ENCODE measurements at places on chromosomes 4 and X. TPM values are rescaled to one million over a fixed set of nuclear protein-coding genes. Genes with fewer than 3 reads are reported as not detected.

DNA sequence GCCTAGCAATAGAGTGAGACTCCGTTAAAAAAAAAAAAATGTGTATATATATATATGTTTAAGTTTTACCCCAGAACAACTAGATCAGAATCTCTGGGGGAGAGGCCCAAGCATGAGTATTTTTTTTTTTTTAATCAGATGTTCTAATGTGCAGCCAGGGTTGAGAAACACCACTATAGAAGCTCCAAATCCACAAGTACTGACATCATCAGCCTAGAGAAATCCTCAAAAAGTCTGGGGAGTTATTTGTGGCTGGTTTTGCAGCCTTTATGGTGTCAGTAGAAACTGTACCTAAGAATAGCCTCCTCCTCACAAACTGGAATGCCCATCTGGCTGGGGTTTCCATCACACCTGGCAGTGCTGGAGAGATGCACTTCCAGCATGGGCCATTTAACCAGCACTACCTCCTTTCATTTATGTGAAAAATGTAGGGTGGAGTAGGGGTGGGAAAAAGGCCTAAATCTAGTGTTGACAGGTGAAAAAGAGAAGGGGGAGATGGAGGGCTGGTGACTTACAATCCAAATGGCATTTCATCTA, 93.5 kb downstream of the CBLL2 start:
- no peak overlapping the region for H3K4me3 ChIP-seq
- no peaks in the 10 kb centered on the region for H3K36me3 ChIP-seq
- no peaks in the 10 kb centered on the region for H3K4me1 ChIP-seq
- H3K27ac ChIP-seq = no peak overlapping the region

GRCh38 chr4:20124317-20125026, 127.2 kb upstream of the SLIT2 start:
- no peaks in the 10 kb centered on the region for H3K36me3 ChIP-seq
- no peak for DNase-seq
- no peaks in the 10 kb centered on the region for H3K4me1 ChIP-seq
- peaks cover 3% of the 10 kb centered on the region for H3K27me3 ChIP-seq

- no peak overlapping the region for H3K27ac ChIP-seq
- no peak for DNase-seq
- no peak overlapping the region for H3K4me3 ChIP-seq
Measured at GRCh38 chr4:9933956-9934355, 87.3 kb downstream of the SLC2A9 start.

- H3K36me3 ChIP-seq = no peaks in the 10 kb centered on the region
- no peak overlapping the region for H3K27ac ChIP-seq
- no peaks in the 10 kb centered on the region for H3K4me1 ChIP-seq
- no peak for DNase-seq
Measured at GRCh38 chr4:2306773-2307410, 45.0 kb upstream of the MXD4 start.

DNA sequence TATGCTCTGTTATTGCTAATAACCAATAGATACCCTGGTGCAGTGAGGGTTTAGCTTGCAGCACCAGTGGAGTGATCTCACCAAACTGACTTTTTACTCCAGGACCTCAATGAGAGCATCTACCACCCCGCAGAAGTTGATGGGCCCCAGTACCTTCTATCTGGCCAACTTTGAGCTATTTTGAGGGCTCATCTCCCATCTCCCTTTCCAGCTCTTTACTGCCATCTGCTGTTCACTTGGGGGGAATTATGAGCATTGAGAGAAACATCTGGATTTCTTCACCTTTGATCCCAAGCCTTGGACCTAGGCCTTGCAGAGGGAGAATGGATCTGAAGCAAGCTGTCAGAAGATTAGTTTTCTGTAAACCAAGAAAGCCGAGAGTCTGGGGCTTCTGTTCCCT, 143.6 kb downstream of the TMEM164 start:
- H3K4me1 ChIP-seq = no peaks in the 10 kb centered on the region
- no peak for DNase-seq
- H3K36me3 ChIP-seq = peaks cover 1% of the 10 kb centered on the region
- no peak overlapping the region for H3K27ac ChIP-seq

GRCh38 chrX:103688946-103689345, 2.4 kb upstream of the MORF4L2 start:
- no peaks in the 10 kb centered on the region for H3K27me3 ChIP-seq
- no peak for DNase-seq
- H3K27ac ChIP-seq = no peak overlapping the region
- H3K4me3 ChIP-seq = no peak overlapping the region

DNA sequence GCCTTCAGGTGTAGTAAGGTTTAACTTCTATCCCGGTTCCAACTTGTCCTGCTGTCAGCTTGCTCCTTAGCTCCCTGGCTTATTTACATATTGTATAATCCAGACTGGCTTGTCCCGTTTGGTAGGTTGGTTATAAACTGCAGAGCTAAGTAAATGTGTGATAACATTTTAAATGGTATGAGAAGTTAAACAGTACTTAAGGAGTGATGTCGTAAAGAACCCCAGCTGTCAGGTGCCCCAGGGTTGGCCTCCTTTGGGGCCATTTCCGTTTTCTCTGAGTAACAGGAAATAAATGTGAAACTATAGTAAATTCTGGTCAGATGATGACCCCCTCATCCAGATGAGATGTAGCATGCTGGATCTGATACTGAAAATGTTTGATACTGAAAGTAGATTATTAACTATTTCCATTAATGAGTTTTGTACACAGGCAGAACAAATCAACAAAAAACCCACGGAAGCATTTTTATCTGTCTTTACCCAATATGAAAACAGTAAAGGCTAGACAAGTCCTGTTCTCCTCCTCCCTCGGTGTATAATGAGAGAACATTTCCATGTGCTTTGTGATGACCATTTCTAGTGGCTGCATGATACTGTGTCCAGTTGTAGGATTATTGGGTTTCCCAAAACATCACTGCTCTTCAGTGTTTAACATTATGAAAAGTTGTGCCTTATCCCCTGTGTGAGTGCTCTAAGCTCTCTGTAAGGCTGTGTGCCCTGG, 22.4 kb downstream of the GAB1 start:
- H3K4me1 ChIP-seq = peaks cover 61% of the 10 kb centered on the region
- peak overlapping the region; percentile 80 for H3K27ac ChIP-seq
- no peak overlapping the region for H3K4me3 ChIP-seq
- H3K27me3 ChIP-seq = no peaks in the 10 kb centered on the region

DNA sequence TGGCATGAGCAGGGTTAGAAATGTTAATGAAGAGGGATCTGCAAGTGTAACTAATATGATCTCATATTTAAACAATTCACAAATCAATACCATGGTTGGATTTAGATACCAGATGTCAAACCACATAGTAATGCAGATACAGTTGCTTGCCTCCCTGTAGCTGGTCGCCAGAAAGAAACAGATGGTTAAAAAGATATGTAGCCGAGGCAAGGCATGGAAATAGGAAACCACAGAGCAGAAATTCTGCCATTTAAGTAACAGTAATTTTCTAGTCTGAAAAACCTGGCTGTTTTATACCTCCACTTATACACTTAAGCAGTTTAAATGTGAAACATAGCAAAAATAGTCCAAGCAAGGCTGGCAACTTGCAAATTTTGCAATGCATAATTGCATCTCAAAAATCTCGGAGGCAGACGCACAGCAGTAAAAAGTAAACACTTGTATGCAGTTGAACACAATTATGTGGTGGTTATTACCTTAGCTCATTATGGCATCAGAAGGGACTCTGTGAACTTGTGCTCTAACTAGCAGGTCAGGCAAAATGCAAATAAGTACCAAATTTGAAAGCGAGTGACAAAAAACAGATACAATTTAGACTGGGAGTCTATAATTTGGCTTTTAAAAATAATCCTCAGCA, 126.8 kb downstream of the NAA11 start:
- no peaks in the 10 kb centered on the region for H3K27me3 ChIP-seq
- H3K4me3 ChIP-seq = no peak overlapping the region
- DNase-seq = no peak

DNA sequence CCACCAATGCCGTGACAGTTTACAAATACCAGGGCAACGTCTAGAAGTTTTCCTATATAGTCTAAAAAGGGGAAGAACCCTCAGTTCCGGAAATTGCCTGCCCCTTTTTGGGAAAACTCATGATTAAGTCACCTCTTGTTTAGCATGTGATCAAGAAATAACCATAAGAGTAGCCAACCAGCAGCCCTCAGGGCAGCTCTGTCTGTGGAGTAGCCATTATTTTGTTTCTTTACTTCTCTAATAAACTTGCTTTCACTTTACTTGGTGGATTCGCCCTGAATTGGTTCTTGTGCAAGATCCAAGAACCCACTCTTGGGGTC, 20.0 kb upstream of the HOPX start:
- no peaks in the 10 kb centered on the region for H3K27me3 ChIP-seq
- no peak for DNase-seq
- H3K27ac ChIP-seq = no peak overlapping the region
- peaks cover 18% of the 10 kb centered on the region for H3K4me1 ChIP-seq
- H3K36me3 ChIP-seq = no peaks in the 10 kb centered on the region
- H3K4me3 ChIP-seq = no peak overlapping the region

DNA sequence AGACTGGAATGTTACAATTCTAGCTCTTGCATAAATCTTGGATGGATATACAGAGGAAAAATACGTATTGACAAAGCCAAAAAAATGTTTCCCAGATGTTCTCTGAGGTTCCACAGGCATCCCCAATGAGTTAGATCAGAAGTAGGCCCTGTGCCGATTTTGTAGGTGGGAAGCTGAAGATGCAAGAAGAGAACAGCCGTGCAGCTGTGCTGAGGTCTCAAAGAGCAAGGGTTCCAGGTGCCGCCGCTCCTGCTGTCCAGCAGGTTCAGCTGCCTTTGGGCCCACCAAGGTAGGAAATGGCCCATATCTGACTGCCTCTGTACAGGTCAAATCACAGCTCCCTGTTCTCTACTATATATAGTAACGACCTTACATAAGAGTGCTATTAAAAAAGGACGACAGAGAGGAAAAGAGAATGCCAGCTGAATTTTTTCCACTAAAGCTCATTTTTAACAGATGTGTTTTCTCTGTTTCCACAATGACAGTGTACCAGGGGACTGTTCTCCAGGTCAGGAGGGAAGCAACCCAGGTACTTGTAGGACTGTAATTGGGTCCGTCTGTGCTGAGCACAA, 155.6 kb downstream of the CBR4 start:
- H3K36me3 ChIP-seq = peaks cover 32% of the 10 kb centered on the region
- H3K4me3 ChIP-seq = no peak overlapping the region
- peaks cover 40% of the 10 kb centered on the region for H3K4me1 ChIP-seq
- no peaks in the 10 kb centered on the region for H3K27me3 ChIP-seq
- no peak for DNase-seq

DNA sequence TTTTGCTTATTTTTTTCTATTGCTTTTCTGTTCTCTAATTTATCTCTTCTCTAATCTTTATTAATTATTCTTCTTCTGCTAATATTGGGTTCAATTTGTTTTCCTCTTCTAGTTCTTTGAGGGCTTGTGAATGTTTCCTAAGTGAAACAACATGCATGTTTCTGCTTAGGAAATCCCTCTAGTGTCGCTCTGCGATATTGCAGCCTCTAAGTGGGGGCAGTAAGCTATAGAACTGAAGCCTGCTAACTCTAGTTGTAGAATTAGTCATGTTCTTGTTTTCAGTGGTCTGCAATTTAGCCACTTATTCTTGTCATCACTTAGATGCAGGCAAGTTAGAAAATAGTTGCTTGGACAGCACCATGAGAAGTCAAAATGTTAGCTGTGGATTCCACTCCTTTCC, 222.6 kb downstream of the SPIN4 start:
- no peak for DNase-seq
- H3K4me3 ChIP-seq = no peak overlapping the region
- H3K27ac ChIP-seq = no peak overlapping the region
- no peaks in the 10 kb centered on the region for H3K27me3 ChIP-seq

DNA sequence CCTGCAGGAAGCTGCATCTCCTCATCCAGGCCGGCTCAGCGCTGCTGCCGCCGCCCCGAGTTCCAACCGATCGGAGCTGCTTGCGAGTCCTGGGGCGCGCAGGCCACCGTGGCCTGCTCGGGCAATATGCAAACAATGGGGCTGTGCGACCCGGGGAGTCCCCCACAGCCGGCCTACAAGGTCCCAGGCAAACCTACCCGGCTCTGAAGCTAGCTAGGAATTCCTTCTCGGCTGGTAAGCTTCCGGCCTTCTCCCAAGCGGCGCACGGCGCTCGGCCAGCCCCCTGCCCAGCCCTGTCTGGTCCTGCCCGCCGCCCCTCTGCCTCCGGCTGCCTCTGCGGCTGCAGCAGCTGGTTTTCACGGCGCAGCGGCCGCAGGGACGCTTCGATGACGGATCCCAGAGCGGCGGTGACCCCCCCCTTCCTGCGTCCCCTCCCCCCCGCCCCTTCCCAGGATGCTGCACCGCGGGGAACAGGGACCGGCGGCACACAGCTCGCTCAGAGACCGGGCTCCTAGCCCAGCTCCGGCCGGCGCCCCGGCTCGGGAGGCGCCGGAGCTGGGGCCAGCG, 59.4 kb downstream of the TSC22D3 start:
- peaks cover 3% of the 10 kb centered on the region for H3K36me3 ChIP-seq
- DNase-seq = no peak
- peaks cover 10% of the 10 kb centered on the region for H3K4me1 ChIP-seq
- H3K27ac ChIP-seq = peak overlapping the region; percentile 78

GRCh38 chr4:172826346-172826745, 342.3 kb upstream of the GALNT7 start:
- H3K27me3 ChIP-seq = peaks cover 3% of the 10 kb centered on the region
- no peak overlapping the region for H3K4me3 ChIP-seq
- H3K36me3 ChIP-seq = no peaks in the 10 kb centered on the region
- H3K27ac ChIP-seq = no peak overlapping the region

DNA sequence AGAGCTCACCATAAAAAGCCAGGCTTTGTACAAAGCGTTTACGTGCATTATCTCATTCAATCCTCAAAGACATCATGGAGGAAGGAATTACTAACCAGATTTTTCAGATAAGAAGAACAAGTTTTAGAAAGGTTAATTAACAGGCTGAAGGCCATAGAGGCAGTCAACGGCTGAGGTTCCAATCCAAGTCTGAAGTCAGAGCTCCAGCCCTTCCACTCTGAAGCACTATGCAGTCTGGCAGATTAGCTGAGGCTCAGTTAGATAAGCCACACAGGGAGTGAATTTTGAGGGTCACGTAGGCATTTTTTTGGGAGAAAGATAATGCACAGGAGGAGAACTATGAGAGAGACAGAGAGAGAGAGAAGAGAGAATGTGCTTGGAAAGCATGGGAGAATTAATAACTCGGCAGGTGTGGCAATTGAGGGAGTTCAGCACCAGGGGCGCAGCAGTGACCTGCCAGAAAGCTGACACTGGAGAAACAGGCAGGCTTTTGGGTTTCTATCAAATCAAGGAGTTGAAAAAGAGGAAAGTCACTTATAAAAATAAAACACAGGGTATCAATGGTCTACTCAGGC, 116.5 kb upstream of the NAP1L5 start:
- H3K4me3 ChIP-seq = no peak overlapping the region
- no peak overlapping the region for H3K27ac ChIP-seq
- no peaks in the 10 kb centered on the region for H3K27me3 ChIP-seq
- peaks cover 3% of the 10 kb centered on the region for H3K36me3 ChIP-seq
- no peak for DNase-seq

GRCh38 chr4:25908491-25908901, 5.5 kb upstream of the SMIM20 start:
- peaks cover 28% of the 10 kb centered on the region for H3K27me3 ChIP-seq
- no peak for DNase-seq
- H3K36me3 ChIP-seq = no peaks in the 10 kb centered on the region
- H3K4me3 ChIP-seq = no peak overlapping the region

GRCh38 chrX:78326401-78326800, 1.0 kb downstream of the CYSLTR1 start:
- no peaks in the 10 kb centered on the region for H3K27me3 ChIP-seq
- H3K4me1 ChIP-seq = peaks cover 29% of the 10 kb centered on the region
- no peak for DNase-seq
- H3K36me3 ChIP-seq = no peaks in the 10 kb centered on the region

MAGEA2 gene
- total RNA-seq = not detected

MGARP gene
- 0.34 TPM for total RNA-seq

MAML3 gene
- 26.0 TPM for total RNA-seq

FRMPD3 gene
- total RNA-seq = 0.29 TPM

FREM3 gene
- not detected for total RNA-seq

SPANXB1 gene
- total RNA-seq = 5.3 TPM

FAM47E gene
- total RNA-seq = 1.2 TPM

XG gene
- 1.3 TPM for total RNA-seq

OTC gene
- total RNA-seq = not detected

Measured in mesothelial cell of epicardium (in vitro differentiated cells).